CD4-positive, alpha-beta T cell treated with Interleukin-4 for 4 hours (primary cell): ENCODE measurements at places on chromosomes 7 and 10.
A peak's percentile ranks its signal among the peaks of the same experiment; 100 is the strongest.

- DNase-seq: peak; percentile 2
Measured at GRCh38 chr10:92486637-92487036, 87.3 kb downstream of the IDE start.

DNA sequence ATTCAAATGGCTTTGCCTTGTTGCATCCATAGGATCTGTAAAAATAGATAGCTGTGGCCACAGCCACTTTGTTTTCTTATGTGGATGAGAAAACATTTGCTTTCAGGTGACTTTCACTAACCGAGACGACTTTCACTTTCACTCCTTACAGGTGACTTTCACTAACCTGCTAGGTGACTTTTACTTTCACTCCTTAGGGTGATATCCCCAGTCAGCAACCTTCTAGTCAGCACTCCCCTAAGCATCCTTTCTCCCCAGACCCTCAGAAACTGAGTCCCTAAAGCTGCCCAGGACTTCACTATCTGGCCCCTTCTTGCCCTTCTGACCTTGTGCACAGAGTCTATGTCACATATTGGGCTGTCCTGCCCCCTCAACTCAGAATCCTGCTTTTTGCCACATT lies 177.5 kb downstream of the RELN start:
- peak; percentile 7 for DNase-seq

DNA sequence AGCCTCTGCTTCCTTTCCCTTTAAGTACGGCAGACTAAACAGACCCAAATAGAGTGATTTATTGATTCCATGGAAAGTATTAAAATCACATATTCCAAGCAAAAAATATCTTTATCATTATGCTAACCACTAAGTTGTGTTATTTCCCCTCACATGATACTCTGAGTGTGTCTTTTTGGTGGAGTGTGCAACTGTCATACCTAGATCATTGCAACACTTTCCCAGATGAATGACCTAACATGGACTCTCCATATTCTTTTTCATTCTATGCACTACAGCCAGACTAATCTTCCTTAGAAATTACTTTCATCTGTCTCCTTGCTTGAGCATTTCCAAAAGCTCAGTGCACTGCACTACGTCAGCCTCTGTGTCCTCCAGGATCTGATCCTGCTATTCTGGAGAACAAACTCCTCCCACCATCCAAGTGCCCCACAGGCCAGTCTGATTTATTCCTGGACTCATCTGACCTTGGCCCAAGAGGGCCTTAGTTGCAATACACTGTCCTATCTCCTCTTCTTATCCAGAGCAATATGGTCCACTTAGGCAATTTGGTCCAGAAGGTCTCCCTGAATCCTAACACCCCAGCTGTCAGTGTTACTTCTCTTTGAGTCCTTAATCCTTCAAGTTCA lies 263.3 kb upstream of the KLF6 start:
- DNase-seq: no peak

GRCh38 chr10:30431435-30431911 lies 2.5 kb upstream of the MAP3K8 start:
- no peak for DNase-seq

DNA sequence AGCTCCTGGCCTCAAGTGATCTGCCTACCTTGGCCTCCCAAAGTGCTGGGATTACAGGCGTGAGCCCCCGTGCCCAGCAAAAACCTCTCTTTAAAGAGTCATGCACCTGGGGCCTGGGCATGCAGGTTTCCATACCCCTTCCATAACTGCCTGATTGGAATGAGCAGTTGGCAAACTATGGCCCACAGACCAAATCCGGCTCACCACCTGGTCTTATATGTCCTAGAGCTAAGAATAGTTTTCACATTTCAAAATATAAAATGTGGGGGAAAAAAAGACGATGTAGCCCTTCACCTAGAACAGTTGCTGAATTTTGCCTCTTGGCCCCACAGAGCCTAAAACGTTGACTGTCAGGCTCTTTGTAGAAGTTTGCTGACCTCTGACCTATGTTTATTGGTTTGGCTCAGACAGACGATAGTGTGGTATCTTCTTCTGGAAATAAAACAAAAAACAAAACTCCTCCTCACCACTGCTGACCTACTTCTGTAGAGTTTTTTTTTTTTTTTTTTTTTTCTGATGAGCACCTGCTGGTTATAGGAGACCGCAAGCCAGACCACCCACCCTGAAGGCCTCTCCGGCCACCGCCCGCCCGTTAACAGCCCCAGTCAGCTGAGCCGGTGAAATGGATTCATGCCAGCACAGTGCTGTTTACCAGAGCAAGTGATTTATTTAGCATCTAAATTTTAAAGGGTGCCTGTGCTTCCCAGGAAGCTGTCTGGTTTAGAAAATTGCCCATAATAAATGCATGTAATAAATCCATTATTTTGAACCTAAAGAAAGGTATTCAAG lies 33.5 kb upstream of the SFRP5 start:
- no peak for DNase-seq

GRCh38 chr10:110032801-110033700 lies 25.3 kb downstream of the ADD3 start:
- DNase-seq: no peak

GRCh38 chr7:50637725-50638643 lies 72.8 kb upstream of the DDC start:
- no peak for DNase-seq

DNA sequence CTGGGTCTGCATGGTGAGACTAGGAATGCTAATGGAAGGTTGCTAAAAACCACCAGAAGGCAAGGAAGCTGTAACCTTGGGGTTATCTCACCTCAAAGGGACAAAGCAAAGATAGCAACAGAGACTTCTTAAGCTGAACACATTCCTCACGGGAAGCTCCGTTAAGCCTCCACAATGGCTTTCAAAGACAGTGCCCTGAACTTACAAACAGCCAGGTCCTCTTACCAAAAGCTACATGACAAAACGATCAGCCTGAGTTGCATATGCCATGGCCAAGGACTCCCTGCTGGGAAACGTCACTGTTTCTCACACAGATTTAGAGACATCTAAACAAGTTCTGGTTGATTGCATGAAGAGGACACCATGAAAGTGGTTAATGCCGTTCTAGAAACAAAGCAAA lies 52.7 kb downstream of the HTR5A start:
- DNase-seq: no peak
